RWPE1 (cell line): ENCODE measurements at places on chromosomes 13 and 19.

- no peak for DNase-seq
Observed at GRCh38 chr19:18117364-18117691, 19.8 kb downstream of the MAST3 start.

DNA sequence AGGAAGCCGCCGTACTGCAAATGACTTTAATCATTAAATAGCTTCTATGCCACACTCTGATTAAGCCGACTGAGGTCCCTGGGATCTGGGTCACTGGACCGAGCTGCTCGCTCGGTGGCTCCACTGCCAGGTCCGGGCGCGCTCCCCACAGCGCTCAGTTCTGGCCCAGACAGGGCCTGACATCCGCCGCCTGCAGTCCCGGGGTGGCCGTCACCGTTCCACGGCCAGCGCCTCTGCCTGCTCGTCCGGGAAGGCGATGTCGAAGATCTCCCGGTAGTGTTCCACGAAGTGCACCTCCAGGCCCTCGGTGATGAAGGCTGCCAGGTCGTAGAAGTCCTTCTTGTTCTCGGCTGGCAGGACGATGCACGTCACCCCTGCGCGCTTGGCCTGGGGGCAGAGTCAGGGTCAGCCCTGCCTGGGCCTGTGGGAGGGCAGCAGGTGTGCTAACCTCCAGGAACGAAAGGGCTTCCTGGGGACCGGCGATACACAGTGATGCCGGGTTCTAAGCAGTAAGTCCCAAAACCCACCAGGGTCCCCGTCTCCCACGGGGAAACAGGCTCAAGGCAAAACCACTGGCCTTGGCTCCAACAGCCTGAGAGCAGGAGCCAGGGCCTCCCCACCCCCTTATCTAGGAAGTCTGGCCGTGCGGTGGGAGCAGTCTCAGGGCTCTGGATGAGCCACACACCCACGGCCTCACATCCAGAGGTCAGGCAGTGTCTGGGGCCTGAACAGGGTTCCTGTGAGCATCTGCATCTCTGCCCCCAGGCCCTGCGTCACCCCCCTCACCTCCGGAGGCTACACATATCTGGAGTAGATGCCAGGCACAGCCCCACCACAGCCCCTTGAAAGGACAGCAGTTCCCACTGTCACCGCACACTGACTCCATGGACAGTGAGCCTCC is 2.0 kb downstream of the RPL36 start:
- no peak for DNase-seq

DNA sequence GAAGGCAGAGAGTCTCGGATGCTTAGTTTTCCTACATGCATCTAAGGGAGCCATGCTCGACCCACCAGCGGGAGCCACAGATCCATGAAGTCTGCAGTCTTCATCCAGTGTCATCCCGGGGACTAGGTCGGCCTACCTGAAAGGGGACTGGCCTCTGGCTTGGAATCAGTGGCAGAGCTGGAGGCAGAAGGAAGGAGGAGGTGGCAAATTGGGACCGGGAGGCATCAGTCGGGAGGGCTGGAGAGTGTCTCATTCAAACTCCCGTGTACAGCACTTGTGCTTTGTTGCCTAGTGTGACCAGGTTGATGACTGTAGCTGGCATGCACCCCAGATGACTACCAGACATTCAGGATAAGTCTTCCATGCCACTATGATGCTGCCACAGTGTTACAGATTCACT is 26.5 kb upstream of the ZNF536 start:
- no peak for DNase-seq

- DNase-seq, result no peak
Observed at GRCh38 chr13:48493851-48494250, 39.0 kb downstream of the RCBTB2 start.

DNA sequence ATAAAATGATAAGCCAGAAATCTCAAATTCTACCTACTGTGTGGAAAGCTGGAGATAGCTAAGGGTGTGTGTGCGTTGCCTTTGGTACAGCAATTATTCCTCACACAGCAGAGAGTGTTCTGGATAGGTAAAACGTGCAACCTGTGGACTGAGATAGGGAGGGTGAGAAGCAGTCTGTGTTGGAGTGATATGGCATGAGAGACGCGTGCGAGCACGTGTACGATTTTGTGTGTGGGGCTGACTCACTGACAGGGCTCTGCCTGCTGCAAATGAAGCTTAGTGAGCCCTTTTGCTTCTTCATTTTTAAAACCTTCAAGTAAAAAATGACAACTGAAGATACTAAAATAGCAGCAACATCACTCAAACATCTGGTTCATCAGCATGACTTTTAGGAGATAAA is 35.7 kb upstream of the SLC10A2 start:
- no peak for DNase-seq

DNA sequence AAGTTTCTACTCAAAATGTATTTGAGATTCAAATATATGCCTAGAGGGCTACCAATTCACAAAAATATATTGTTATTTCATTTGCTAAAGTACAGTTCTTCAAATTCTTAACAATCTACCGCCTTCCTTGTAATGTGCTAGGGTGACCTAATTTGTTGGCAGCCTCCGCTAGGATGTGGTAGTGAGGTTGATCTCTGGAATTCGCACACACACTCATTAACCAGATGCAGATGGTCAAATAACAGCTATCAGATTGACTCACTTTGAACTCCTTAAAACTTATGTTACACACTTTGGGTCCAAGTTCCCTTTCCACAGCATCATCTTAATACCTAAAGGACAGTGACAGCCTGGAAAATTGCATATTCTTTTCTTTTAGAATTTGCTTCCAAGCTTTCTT is 367.3 kb downstream of the DCT start:
- DNase-seq, result peak; percentile 1

- DNase-seq, result no peak
Observed at GRCh38 chr19:13646758-13647157, 117.6 kb upstream of the MRI1 start.

GRCh38 chr13:94369972-94370436 is 109.5 kb downstream of the DCT start:
- DNase-seq, result no peak

DNA sequence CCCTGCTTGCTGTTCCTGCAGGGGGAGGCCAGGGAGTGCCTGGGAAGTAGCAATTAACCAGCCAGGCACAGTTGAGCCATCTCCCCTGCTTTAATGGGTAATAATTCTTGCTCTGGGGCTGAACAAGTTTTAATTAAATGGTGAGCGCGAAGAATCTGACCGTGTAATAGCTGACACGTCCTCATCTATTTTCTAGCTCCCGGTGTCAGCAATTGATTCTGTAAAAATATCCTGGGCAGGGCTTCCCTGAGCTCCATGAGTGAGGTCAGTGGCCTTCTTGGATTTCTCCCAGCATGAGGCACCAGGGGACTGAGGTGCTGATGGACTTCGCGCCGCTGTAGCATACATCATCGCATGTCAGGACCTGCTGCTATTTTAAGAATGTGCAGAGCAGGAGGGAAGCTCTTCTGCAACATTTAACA is 26.9 kb downstream of the SIPA1L3 start:
- peak; percentile 67 for DNase-seq

- peak; percentile 2 for DNase-seq
Observed at GRCh38 chr13:67408798-67409197, 178.7 kb upstream of the PCDH9 start.

DNA sequence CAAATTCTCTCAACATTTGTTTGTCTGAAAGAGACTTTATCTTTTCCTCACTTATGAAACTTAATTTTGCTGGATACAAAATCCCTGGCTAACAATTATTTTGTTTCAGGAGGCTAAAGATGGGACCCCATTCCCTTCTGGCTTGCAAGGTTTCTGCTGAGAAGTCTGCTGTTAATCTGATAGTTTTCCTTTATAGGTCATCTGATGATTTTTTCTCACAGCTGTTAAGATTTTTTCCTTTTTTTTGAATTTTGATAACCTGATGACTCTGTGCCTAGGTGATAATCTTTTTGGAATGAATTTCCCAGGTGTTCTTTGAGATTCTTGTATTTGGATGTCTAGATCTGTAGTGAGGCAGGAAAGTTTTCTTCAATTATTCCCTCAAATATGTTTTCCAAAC is 2661.4 kb downstream of the PCDH9 start:
- no peak for DNase-seq
